Mesothelial cell of epicardium (in vitro differentiated cells): ENCODE measurements at places on chromosomes 1 and 21.

- peaks cover 12% of the 10 kb centered on the region for H3K36me3 ChIP-seq
- peaks cover 28% of the 10 kb centered on the region for H3K4me1 ChIP-seq
- no peak overlapping the region for H3K27ac ChIP-seq
- H3K4me3 ChIP-seq, result no peak overlapping the region
These were observed 2.7 kb downstream of the MOB3C start for GRCh38 chr1:46613661-46614603.

- H3K27ac ChIP-seq, result no peak overlapping the region
- peaks cover 50% of the 10 kb centered on the region for H3K27me3 ChIP-seq
- H3K4me1 ChIP-seq, result peaks cover 12% of the 10 kb centered on the region
- no peak for DNase-seq
- no peak overlapping the region for H3K4me3 ChIP-seq
- H3K36me3 ChIP-seq, result no peaks in the 10 kb centered on the region
These were observed 14.3 kb upstream of the CD34 start for GRCh38 chr1:207925210-207925609.

GRCh38 chr21:29221253-29221744, 77.4 kb upstream of the BACH1 start:
- DNase-seq, result no peak
- no peaks in the 10 kb centered on the region for H3K36me3 ChIP-seq
- H3K4me3 ChIP-seq, result no peak overlapping the region
- no peak overlapping the region for H3K27ac ChIP-seq
- H3K4me1 ChIP-seq, result peaks cover 9% of the 10 kb centered on the region
- H3K27me3 ChIP-seq, result no peaks in the 10 kb centered on the region

- DNase-seq, result no peak
- H3K27ac ChIP-seq, result peak overlapping the region; percentile 36
- peaks cover 3% of the 10 kb centered on the region for H3K4me1 ChIP-seq
- no peaks in the 10 kb centered on the region for H3K36me3 ChIP-seq
- H3K27me3 ChIP-seq, result peaks cover 5% of the 10 kb centered on the region
These were observed 25.7 kb upstream of the KCNN3 start for GRCh38 chr1:154895798-154896197.

DNA sequence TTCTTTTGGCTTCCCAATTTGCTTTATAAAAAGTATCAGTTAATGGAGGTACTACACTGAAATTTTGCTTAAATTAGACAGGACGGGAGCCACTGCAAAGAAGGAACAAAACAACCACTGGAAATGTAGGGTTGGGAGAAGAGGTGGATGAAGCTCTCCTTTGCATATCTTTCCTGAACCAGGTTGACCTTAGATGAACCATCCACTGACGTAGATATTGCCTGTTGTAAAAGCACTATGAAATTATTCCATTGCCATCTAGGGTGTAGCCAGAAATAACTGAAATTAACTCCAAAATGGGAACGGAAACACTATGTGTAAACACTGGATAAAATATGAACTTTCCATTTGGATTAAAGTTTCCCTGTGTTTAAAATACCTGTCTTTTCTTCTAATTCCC, 1.2 kb upstream of the ABL2 start:
- H3K36me3 ChIP-seq, result peaks cover 2% of the 10 kb centered on the region
- no peak overlapping the region for H3K27ac ChIP-seq
- H3K27me3 ChIP-seq, result no peaks in the 10 kb centered on the region
- H3K4me1 ChIP-seq, result peaks cover 16% of the 10 kb centered on the region
- peak overlapping the region; percentile 89 for H3K4me3 ChIP-seq

- peaks cover 20% of the 10 kb centered on the region for H3K4me1 ChIP-seq
- no peaks in the 10 kb centered on the region for H3K36me3 ChIP-seq
- H3K27ac ChIP-seq, result no peak overlapping the region
- H3K4me3 ChIP-seq, result no peak overlapping the region
These were observed 477.8 kb upstream of the CAMK1G start for GRCh38 chr1:209105701-209106100.

DNA sequence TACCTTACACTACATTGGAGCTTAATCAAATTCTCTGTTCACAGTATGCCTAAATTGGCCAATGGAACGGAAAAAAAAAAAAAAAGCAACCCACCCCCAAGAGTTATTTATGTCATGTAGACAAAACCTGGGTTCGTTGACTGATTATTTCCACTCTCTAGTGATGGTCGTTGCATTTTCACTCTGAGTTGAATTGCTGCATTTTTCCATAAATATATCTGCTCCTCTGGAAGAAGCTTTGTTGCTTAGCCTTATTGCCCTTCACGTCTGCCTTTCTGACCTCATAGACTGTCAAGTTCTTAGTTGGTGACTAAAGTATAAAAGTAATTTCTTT, 90.2 kb upstream of the RUNX1 start:
- no peaks in the 10 kb centered on the region for H3K27me3 ChIP-seq
- no peak for DNase-seq
- no peaks in the 10 kb centered on the region for H3K36me3 ChIP-seq
- no peak overlapping the region for H3K27ac ChIP-seq
- H3K4me1 ChIP-seq, result peaks cover 21% of the 10 kb centered on the region
- no peak overlapping the region for H3K4me3 ChIP-seq

- peak; percentile 45 for DNase-seq
- H3K27me3 ChIP-seq, result peaks cover 13% of the 10 kb centered on the region
- H3K4me3 ChIP-seq, result peak overlapping the region; percentile 70
- H3K27ac ChIP-seq, result peak overlapping the region; percentile 48
- H3K4me1 ChIP-seq, result peaks cover 13% of the 10 kb centered on the region
- peaks cover 7% of the 10 kb centered on the region for H3K36me3 ChIP-seq
These were observed 152.8 kb downstream of the TENT5C start for GRCh38 chr1:117758444-117759316.

DNA sequence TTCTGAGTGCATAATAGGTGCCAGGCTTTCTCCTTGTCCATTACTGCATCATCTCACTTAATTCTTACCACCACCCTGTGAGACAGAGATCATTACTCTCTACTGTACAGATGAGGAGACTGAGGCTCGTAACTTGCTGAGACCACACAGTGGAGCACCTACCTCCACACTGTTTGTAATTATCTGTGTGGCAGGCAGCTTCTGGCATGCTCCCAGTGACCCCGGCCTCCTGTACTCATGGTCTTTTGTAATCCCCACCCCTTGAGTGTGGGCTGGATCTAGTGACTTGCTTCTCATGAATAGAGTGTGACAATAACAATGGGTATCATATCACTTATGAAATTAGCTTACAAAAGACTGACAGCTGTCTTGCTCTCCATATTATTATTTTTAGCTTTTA, 407.3 kb downstream of the MATN1 start:
- H3K27me3 ChIP-seq, result peaks cover 54% of the 10 kb centered on the region
- no peak overlapping the region for H3K4me3 ChIP-seq
- H3K27ac ChIP-seq, result no peak overlapping the region

- no peaks in the 10 kb centered on the region for H3K27me3 ChIP-seq
- H3K27ac ChIP-seq, result peak overlapping the region; percentile 97
- peaks cover 60% of the 10 kb centered on the region for H3K4me1 ChIP-seq
- DNase-seq, result no peak
- peaks cover 13% of the 10 kb centered on the region for H3K36me3 ChIP-seq
These were observed 6.2 kb upstream of the POFUT2 start for GRCh38 chr21:45293726-45294401.

- peaks cover 40% of the 10 kb centered on the region for H3K4me1 ChIP-seq
- H3K27ac ChIP-seq, result no peak overlapping the region
- no peak for DNase-seq
- H3K27me3 ChIP-seq, result peaks cover 8% of the 10 kb centered on the region
These were observed 80.3 kb downstream of the RUNX3 start for GRCh38 chr1:24849672-24850295.

DNA sequence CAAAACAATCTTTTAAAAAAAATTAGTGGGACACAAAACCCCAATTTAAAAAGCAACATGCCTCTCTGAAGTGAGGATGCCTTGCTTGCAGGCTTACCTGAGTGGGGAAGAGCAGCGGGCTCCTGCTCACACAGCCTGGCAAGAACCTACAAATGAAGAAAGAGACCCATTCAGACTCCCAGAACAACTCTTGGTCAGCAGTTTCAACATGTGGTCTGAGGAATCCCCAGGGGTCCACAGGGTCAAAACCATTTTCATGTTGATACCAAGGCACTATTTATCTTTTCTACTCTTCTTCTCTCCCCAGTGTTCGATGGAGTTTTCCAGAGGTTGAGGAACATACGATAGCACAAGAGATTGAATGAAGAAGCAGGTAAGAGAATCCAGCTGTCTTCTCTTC, 55.9 kb downstream of the SIPA1L2 start:
- H3K4me1 ChIP-seq, result peaks cover 63% of the 10 kb centered on the region
- H3K36me3 ChIP-seq, result peaks cover 2% of the 10 kb centered on the region
- H3K27me3 ChIP-seq, result no peaks in the 10 kb centered on the region
- no peak overlapping the region for H3K27ac ChIP-seq

DNA sequence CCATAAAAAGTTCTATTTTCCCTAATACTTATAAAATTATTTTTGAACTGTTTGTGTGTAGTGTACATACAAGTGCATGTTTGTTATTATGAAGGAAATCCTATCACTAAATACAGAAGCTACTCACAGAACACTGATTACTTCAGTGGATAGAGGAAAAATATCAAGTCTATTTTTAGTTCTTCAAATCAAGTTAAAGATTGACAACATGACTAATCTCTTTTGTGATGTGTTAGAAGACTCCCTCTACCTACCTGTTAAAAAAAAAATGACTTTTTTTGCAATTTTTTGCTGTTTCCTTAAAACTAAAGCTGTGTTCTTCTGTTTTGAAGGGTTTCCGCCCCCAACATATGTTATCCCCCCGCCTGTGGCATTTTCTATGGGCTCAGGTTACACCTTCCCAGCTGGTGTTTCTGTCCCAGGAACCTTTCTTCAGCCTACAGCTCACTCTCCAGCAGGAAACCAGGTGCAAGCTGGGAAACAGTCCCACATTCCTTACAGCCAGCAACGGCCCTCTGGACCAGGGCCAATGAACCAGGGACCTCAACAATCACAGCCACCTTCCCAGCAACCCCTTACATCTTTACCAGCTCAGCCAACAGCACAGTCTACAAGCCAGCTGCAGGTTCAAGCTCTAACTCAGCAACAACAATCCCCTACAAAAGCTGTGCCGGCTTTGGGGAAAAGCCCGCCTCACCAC, 45.5 kb downstream of the NCF2 start:
- H3K4me3 ChIP-seq, result no peak overlapping the region
- DNase-seq, result no peak
- peaks cover 2% of the 10 kb centered on the region for H3K4me1 ChIP-seq
- no peaks in the 10 kb centered on the region for H3K27me3 ChIP-seq

DNA sequence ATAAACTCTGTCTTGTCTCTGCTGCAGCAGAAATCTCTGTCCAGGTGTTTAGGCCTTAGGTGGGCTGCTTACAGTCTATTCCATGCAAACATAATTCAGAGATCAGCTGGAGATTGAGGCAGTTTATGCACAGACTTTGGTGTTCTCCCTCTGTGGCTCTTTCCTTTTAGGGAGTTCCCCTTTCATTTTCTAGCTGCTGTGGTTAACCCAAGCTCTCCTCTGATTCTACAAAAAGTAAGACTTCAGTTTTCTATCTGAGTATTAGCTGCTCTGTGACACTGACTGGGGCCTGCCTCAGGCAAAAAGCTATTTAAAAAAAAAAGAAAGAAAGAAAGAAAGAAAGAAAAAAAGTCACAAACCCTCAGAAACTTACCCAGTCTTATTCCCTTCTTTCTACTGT, 211.1 kb downstream of the CAMTA1 start:
- peaks cover 45% of the 10 kb centered on the region for H3K27me3 ChIP-seq
- no peak overlapping the region for H3K4me3 ChIP-seq
- no peaks in the 10 kb centered on the region for H3K36me3 ChIP-seq
- H3K27ac ChIP-seq, result no peak overlapping the region
- H3K4me1 ChIP-seq, result no peaks in the 10 kb centered on the region

- no peak overlapping the region for H3K27ac ChIP-seq
- no peak for DNase-seq
- H3K4me1 ChIP-seq, result peaks cover 12% of the 10 kb centered on the region
- peaks cover 2% of the 10 kb centered on the region for H3K36me3 ChIP-seq
- H3K27me3 ChIP-seq, result no peaks in the 10 kb centered on the region
These were observed 46.0 kb upstream of the RGL1 start for GRCh38 chr1:183758913-183759312.

DNA sequence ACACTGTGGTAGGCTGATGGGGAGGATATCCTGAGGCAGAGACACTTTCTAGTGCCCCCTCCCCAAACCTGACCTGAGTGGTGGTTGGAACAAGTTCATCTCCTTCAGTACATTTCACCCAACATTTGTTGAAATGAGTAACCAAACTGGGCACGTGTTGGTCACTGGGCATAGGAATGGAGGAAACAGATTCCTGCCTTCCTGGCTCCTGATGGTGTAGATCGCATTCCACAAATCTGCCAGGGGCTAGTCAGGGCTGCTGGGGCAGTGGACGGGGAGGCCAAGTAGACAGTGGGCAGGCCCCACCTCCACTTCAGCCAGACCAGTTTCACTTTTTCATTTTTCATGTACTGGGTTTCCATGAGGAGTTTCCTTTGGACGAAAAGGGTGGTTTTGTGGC, 16.5 kb upstream of the ALX3 start:
- H3K27ac ChIP-seq, result peak overlapping the region; percentile 55
- H3K4me3 ChIP-seq, result no peak overlapping the region
- peaks cover 8% of the 10 kb centered on the region for H3K36me3 ChIP-seq
- H3K4me1 ChIP-seq, result peaks cover 69% of the 10 kb centered on the region
- H3K27me3 ChIP-seq, result peaks cover 12% of the 10 kb centered on the region
- DNase-seq, result no peak

DNA sequence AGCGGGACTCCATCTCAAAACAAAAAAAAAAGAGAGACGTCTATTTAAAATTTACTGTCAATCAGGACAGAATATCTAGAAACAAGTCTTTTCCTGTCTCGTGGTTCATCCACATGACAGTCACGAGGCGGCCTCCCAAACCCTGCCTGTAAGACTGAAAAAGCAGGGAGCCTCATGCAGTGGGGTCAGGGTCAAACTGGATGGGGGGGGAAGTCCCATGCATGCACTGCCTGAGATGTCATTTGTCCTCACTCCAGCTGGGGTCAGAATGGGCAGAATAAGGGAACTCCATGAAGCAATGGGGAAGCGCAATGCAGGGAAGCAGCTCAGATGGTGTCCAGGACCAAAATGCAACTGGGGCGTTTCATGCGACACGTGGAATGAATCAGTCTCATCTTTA, 85.5 kb downstream of the PIK3CD start:
- no peaks in the 10 kb centered on the region for H3K4me1 ChIP-seq
- H3K27me3 ChIP-seq, result no peaks in the 10 kb centered on the region
- no peak for DNase-seq
